ENCODE measurements at places on chromosomes 2 and 18.
A peak's percentile ranks its signal among the peaks of the same experiment; 100 is the strongest.

- DNase-seq, result no peak
Measured at GRCh38 chr2:200829258-200829655, 17.5 kb downstream of the BZW1 start.

- no peak for DNase-seq
Measured at GRCh38 chr2:75833386-75833785, 122.7 kb upstream of the GCFC2 start.

DNA sequence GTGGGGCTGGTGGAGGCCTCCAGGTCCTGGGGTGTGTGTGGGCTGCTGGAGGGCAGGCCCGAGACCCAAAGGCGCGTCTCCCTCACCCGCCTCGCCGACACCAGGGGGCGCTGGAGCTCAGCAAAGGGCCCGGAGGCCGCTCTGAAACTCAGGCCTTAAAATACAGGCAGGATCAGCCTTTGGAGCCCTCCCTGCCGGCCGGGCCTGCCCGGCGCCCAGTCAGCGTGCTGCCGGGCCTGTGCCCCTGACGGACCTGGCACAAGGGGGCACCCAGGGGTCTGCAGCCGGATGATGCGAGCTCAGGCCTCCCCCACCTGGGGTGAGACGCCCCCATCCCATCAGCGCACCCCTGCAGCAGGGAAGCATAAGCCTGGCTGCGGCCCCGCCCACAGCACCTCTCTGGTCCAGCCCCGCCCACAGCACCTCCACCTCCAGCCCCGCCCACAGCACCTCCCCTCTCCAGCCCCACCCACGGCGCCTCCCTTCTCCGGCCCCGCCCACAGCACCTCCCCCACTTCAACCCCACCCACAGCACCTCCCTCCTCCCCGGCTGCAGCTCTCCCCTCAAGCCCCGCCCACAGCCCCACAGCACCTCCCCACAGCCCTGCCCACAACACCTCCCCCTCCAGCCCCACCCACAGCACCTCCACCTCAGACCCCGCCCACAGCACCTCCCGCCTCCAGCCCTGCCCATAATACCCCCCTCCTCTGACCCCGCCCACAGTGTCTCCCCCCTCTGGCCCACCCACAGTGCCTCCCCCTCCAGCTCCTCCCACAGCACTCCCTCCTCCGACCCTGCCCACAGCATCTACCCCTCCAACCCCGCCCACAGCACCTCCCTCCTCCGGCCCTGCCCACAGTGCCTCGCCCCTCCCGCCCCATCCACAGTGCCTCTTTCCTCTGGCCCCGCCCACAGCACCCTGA is 92.8 kb upstream of the OTOS start:
- DNase-seq, result peak; percentile 70

DNA sequence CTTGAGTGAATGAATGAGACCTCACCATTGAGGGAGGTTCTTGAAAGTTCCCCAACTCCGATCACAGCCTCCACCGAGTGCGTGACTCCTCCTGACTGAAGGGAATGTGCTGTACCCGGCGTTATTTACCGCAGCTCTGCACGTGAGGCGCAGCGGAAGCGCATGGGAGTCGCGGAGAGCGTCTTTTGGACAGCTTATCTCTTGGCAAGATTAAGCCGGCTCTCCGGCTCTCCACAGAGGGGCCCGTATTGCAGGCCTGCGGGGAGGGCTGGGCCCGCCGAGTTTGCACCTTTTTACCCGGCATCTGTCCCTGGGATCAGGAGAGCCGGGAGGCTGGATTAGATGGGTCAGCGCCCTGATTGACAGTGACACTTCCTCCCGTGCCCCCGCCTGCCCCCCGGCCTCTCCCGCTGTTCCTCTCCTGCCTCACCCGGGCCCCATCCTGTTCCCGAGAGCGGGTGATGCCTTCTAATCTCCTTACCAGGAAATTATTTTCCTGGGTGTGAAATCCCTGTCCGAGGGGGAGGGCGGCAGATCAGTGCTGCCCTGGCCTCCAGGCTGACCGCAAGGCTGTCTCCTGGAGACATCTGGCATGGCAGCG is 176.3 kb downstream of the INHBB start:
- no peak for DNase-seq

GRCh38 chr18:69659142-69659651 is 258.5 kb downstream of the DOK6 start:
- no peak for DNase-seq

GRCh38 chr2:160898581-160899307 is 261.5 kb upstream of the TANK start:
- DNase-seq, result no peak

DNA sequence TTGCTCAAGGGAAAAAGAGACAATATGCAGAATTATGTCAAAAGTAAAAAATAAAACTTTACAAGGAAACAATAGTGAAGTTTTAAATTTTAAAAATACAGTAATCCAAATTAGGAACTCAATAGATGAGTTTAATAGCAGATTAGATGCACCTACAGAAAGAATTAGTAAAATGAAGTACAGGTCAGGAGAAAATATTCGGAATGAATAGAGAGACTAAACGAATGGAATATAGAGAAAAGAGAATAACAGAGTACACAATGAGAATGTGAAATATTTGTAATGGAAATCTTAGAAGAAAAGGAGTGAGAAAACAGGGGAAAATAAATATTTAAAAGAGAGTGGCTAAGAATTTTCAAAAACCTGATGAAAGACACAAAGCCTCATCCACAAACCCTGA is 275.7 kb upstream of the MMADHC start:
- no peak for DNase-seq

DNA sequence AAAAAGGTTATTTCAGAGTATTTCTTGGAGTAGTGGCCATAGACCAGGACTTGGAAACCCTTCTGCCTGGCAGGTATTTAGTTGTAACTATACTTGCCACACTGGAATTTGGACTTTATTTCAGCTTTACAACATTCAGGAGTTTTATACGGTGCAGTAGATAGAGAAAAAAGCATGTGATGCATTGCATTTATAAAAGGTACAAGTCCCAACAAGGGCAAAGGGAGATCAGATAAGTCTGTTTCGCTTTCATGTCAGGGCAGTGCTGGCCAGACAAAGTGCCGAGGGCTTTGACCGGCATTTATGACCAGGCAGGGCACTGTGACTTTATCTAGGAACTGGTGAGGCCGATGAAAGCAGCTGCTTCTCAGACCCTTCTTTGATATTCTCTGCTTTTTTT is 145.4 kb downstream of the RTN4 start:
- DNase-seq, result no peak

- peak; percentile 31 for DNase-seq
Measured at GRCh38 chr2:11833601-11834000, 87.2 kb downstream of the LPIN1 start.

DNA sequence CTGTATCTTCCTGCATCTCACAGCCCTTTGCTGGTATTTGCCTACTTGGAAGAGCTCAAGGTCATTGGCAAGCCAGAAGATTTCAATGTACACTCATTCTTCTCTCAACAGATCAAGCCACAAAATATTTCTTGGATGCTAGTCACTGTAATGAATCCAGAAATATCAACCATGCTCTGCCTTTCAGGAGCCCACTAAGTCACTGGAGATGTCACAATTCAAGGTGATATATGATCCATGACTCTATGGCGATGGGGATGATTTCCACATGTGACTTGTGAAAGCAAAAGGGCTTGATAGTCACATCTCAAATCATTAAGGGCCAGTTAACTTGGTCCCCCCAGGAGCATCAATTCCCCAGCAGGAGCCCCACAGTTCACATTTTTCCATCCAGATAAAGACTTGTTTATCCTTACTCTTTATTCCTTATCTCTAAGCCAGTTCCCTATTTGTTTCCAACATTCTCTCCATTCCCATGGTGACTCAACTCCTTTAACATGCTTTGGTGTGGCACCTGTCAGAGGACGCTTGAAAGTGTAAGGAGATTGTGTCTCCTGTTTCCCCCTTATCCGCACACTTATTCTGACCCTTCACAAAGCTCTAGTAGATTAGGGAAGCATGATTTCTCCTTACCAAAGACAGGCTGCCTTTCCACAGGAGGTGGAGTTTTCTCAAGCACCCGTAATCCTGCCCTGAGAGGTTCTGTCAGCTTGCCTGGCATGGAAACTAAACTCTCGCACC is 15.8 kb downstream of the PKDCC start:
- peak; percentile 39 for DNase-seq

- no peak for DNase-seq
Measured at GRCh38 chr18:13577781-13578180, 148.6 kb downstream of the FAM210A start.

DNA sequence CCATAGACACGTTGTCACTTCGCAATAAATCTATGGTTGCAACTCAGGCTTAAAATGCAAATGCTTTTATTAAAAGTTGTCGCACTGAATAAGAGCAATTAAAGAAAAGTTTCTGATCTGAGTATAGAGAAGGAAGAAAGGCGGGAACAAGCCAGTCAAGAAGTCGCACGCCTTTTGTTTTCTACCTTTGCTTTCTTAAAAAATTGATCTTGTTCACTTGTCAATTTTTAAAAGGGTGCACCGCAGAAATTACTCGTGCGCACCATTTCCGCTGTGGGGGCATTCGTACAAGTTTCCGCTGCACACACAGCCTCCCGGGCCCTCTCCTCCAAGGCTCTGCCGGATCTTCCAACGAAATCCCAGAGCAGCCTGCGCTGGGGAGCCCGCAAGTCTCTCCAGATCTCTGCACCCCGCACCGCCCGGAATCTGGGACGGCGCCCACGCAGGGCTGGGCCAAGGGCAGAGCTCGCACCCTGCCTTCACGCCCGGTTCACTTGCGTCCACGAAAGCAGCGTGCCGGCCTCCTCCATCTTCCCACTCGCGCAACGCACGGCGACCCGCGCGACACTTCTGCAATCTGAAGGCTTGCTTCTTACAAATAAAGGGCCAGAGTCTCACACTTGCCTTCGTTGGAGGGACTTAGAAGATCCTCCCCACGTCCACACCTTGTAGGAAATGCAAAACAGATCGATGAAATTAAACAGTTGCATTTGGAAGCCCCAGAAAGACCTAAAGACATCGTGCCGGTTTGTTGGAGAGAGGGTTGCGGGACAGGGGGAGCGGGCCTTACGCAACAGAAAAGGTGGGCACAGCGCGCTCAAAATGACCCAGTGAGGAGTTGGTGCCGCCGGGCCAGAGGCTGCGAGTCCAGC is 2.6 kb upstream of the SALL3 start:
- DNase-seq, result no peak

DNA sequence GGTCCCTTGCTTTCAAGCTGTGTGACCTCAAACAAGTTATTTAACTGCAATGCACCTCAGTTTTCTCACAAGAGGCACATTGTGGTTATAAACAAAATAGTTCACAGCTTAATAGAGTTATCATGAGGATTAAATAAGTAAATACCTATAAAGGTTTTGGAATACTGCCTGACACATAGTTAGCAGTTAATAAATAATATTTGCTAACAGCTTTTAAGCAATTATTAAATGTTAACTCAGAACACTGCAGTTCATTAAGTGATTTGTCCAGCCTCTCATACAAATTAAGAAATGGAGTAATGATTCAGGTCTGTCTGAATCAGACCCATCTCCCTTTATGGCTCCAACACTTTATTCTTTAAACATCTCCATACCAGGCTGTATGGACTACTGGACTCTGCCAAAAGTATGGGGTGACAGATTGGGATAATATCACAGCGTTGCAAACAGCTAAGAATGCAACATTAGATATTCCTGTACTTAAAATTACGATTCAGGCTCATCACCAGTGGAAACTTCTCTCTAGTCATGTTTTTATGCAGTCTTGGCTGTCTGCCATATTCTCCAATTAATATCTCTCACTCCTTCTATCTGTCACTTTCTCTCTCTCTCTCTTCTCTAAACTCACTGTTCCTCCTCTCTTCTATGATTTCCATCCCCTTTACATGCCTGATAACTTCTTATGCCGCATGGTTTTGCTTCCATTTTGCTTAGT is 370.6 kb upstream of the UBE2E3 start:
- no peak for DNase-seq

DNA sequence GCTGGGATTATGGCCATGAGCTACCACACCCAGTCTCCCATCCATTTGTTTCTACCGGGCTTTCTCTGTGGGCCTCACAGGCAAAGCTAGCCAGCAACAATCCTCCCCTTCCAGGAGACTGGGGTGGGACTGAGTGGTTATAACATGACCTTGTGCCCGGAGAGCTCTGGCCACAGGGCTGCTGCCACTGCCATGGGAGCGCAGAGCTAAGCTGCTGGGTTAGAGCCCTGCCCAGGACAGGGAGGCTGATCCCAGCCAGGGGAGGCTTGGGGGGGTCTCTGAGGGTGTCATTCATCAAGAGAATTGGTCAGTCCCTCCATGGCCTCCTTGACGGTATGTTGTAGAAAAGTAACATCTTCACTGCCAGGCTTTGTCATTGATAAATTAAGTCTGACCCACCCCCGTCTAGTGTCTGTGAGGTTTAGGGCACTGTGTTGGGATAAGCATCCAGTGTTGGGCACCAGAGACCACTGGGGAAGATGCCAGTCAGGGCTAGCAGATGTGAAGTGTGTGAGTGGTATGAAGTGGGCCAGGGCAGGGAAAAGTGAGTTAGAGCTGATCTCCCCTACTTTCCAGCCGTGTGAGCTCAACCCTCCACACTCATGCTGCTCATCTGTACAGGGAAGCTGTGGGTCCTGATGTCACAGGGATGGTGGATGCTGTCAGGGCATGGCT is 368.4 kb upstream of the HS6ST1 start:
- no peak for DNase-seq
